Transverse colon (tissue), 4 donors: ENCODE measurements at places on chromosomes 1 and 21. TPM values are rescaled to one million over a fixed set of nuclear protein-coding genes. Genes with fewer than 3 reads are reported as not detected.

- no peak for DNase-seq
- no peaks in the 10 kb centered on the region for H3K36me3 ChIP-seq
- H3K4me1 ChIP-seq, result no peaks in the 10 kb centered on the region
- no peak overlapping the region for H3K27ac ChIP-seq
- no peak overlapping the region for H3K4me3 ChIP-seq
- H3K27me3 ChIP-seq, result no peaks in the 10 kb centered on the region
These were observed 235.0 kb downstream of the PTGER3 start for GRCh38 chr1:70812442-70813109.

TSHB gene
- total RNA-seq, result not detected

CD1C gene
- total RNA-seq, result 2.1 TPM

VWA5B1 gene
- total RNA-seq, result not detected

A3GALT2 gene
- total RNA-seq, result not detected

FCER1A gene
- total RNA-seq, result 1.5 TPM

PDZK1IP1 gene
- 16.5 TPM for total RNA-seq

- no peak for DNase-seq
- H3K4me1 ChIP-seq, result peaks cover 20% of the 10 kb centered on the region
- no peak overlapping the region for H3K27ac ChIP-seq
- H3K27me3 ChIP-seq, result no peaks in the 10 kb centered on the region
- no peak overlapping the region for H3K4me3 ChIP-seq
These were observed 227.2 kb downstream of the SLC45A1 start for GRCh38 chr1:8545078-8545477.

GRCh38 chr1:36203554-36204346 is 20.5 kb upstream of the THRAP3 start:
- H3K36me3 ChIP-seq, result no peaks in the 10 kb centered on the region
- peak; percentile 21 for DNase-seq
- H3K4me1 ChIP-seq, result peaks cover 11% of the 10 kb centered on the region
- peak overlapping the region; percentile 53 for H3K27ac ChIP-seq
- no peaks in the 10 kb centered on the region for H3K27me3 ChIP-seq
- no peak overlapping the region for H3K4me3 ChIP-seq

MXRA8 gene
- total RNA-seq, result 67.7 TPM

DNA sequence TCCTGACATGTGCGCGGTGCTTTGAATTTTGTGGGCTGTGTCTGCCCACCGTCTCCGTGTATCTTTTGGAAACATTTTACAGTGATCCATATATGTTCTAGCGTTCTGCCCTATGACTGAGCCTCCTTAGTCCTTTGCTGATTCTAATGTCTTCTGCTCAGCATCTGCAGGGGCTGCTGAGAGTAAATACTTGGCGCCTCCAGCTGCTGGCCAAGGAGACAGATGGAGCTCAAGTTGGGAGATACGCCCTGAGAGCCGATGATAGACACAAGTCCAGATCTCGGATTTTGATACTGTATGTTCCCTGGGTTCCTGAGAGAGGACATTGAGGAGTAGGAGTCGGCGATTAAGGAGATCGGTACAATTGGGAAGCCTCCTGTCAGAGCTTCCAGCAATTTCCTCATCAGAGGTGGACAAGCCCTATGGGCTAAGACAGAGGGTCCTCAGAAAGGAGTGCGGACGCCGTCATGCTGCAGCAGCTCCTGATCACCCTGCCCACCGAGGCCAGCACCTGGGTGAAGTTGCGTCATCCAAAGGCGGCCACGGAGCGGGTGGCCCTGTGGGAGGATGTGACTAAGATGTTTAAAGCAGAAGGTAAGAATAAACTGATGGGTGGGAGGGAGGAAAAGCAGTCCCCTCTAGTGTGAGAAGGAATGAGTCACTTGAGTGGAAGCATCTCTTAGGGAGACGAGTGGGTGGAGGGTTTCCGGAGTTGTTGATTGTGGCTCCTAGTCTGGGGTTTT is 390 bp downstream of the ZFP69B start:
- H3K4me3 ChIP-seq, result peak overlapping the region; percentile 75
- peak; percentile 33 for DNase-seq
- no peaks in the 10 kb centered on the region for H3K27me3 ChIP-seq
- no peaks in the 10 kb centered on the region for H3K36me3 ChIP-seq
- H3K4me1 ChIP-seq, result peaks cover 4% of the 10 kb centered on the region

DNA sequence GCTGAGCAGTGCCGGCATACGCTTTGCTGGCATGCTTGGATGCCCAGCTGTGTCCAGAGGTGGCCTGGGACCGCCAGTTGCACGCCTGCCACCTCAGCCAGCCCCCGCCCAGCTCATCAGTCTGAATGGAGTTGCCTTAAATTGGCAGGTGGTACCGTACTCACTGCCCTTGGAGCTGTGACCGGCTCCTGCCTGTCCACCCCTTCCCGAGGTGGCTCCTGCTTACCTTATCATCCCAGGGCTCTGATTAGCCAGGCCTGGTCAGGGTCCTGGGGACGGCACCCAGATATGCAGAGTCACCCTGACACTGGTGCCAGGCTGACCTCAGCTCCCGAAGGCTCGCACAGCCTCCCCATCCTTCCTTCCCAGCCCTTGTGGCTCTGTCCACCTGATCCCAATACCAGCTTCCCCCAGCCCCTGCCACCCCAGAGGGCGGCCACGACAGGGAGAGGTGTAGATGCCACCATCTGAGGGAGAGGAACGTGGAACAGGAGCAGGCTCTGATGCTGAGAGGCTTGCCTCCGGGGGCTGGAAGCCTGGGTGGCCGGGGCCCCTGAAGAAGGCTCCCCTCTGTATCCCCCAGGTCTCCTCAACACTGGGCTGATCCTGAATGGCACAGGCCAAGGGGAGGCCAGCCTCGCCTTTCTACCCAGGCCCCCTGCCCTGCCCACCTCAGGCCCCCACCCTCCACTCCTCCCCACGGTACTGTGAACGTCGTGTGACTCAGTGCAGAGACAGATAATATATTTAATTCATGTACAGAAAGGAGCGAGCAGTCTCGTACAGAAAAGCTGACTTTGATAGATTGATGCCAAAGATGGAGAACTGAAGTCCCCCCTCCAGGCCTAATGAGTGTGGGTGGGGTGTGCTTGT is 27.8 kb downstream of the CDK18 start:
- H3K27ac ChIP-seq, result no peak overlapping the region
- no peak overlapping the region for H3K4me3 ChIP-seq
- no peaks in the 10 kb centered on the region for H3K27me3 ChIP-seq
- no peaks in the 10 kb centered on the region for H3K36me3 ChIP-seq
- H3K4me1 ChIP-seq, result peaks cover 11% of the 10 kb centered on the region

DNA sequence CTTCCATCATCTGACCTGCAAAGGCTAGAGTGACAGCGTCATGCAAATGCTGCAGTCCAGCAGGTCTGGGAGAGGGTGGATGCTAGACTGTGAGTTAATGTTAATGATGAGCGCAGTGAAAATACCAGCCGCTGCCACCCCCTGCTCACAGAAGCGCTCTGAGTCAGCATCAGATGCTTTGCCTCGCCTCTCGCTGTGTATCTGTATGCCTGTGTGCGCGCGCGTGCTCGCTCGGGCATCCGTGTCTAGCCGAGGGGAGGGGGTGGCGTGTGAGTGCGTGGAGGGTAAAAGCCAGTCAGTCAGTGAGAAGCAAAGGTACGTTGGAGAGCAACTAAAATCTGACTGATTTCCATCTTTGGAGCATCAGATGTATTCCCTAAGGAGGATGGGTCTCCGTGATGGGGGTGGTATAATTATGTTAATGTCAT is 858.7 kb downstream of the USP25 start:
- H3K4me3 ChIP-seq, result peak overlapping the region; percentile 9
- H3K27ac ChIP-seq, result peak overlapping the region; percentile 54
- peaks cover 6% of the 10 kb centered on the region for H3K4me1 ChIP-seq
- no peaks in the 10 kb centered on the region for H3K36me3 ChIP-seq
- DNase-seq, result peak; percentile 21

DNA sequence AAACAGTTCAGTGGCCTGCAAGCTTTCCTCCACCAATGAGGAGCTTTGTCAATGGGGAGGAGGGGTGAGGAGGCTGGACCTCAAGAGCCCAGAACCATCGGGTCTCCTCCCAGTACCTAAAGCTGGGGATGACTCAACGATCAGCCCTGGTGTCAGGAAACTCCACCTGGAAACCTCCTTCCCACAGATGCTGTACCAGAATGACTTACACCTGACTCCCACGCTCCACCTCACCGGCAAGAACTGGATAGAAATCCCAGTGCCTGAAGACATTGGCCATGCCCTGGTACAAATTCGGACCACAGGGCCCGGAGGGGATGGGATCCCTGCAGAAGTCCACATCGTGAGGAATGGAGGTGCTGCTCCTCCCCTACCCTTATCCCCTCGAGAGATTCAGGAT is 11.4 kb downstream of the TMEM81 start:
- no peak overlapping the region for H3K27ac ChIP-seq
- no peak for DNase-seq
- H3K27me3 ChIP-seq, result no peaks in the 10 kb centered on the region
- H3K4me3 ChIP-seq, result no peak overlapping the region
- no peaks in the 10 kb centered on the region for H3K36me3 ChIP-seq
- H3K4me1 ChIP-seq, result no peaks in the 10 kb centered on the region

MSH4 gene
- not detected for total RNA-seq

- no peaks in the 10 kb centered on the region for H3K4me1 ChIP-seq
- no peak overlapping the region for H3K4me3 ChIP-seq
- H3K27ac ChIP-seq, result no peak overlapping the region
These were observed 32.4 kb downstream of the ATP1A1 start for GRCh38 chr1:116405241-116406135.

- no peak overlapping the region for H3K27ac ChIP-seq
- H3K36me3 ChIP-seq, result no peaks in the 10 kb centered on the region
- no peak for DNase-seq
- no peak overlapping the region for H3K4me3 ChIP-seq
These were observed 132.7 kb downstream of the GPATCH2 start for GRCh38 chr1:217498209-217498608.

GRCh38 chr21:34055615-34056014 is 17.8 kb upstream of the MRPS6 start:
- no peaks in the 10 kb centered on the region for H3K36me3 ChIP-seq
- DNase-seq, result peak; percentile 75
- H3K4me3 ChIP-seq, result no peak overlapping the region
- peaks cover 14% of the 10 kb centered on the region for H3K4me1 ChIP-seq

DNA sequence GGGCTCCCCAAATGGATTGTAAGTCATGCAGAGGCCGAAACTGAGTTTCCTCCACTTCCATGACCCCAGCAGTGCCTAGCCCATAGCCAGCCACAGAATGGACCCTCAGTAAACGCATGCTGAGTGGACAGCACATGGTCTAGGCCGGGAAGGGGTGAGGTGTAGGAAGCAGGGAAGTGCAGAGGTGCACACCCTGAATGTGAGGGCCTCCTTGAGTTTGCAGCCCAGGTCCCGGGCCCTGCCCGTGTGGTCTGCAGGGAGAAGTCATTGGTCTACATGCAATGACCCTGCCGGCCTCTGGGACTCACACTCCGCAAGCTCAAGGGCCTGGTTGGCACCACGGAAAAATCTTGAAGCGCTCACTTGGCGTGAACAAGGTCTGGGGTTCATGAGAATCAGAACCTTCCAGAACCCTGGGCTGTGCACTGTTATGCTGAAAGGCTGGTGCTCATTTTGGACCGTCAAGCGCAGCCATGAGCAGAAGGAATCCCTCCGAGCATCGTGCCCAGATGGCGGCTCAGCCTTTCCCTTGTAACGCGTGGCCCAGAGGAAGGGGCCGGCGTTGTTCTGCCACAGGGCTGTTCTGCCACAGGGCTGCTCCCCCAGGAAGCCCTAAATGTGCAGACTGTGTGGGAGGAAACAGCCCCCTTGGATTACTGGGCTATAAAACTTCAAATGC is 66.4 kb downstream of the PSMG1 start:
- H3K4me3 ChIP-seq, result no peak overlapping the region
- no peak overlapping the region for H3K27ac ChIP-seq
- no peaks in the 10 kb centered on the region for H3K4me1 ChIP-seq
- no peaks in the 10 kb centered on the region for H3K36me3 ChIP-seq
- DNase-seq, result no peak

FAM177B gene
- 13.9 TPM for total RNA-seq

GRCh38 chr21:41431788-41432548 is 5.9 kb downstream of the MX1 start:
- H3K27me3 ChIP-seq, result no peaks in the 10 kb centered on the region
- peak; percentile 61 for DNase-seq
- H3K4me3 ChIP-seq, result no peak overlapping the region

- H3K4me1 ChIP-seq, result no peaks in the 10 kb centered on the region
- no peak overlapping the region for H3K4me3 ChIP-seq
- DNase-seq, result no peak
- H3K27me3 ChIP-seq, result no peaks in the 10 kb centered on the region
- H3K27ac ChIP-seq, result no peak overlapping the region
These were observed 134.7 kb downstream of the LYPLAL1 start for GRCh38 chr1:219308367-219308766.

DNA sequence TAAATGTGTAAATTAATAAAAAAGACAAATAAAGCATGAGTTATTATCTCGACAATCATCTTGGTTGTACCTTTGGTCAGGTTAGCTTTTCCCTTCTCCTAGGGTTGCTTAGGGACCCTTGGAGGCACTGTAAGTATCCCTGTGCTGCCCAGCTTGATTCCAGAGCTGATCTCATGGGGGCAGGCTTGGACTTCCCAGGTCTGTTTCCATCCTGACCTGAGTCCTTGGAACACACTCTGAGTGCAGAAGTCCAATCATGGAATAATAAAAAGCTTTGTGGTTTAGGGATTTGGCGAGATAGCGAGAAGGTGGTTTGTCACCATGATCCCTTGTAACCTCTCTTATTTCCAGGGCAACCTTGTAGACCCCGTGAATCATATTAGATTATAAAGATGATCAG is 18.7 kb upstream of the PAPPA2 start:
- no peak for DNase-seq
- H3K27me3 ChIP-seq, result no peaks in the 10 kb centered on the region
- no peaks in the 10 kb centered on the region for H3K36me3 ChIP-seq

DNA sequence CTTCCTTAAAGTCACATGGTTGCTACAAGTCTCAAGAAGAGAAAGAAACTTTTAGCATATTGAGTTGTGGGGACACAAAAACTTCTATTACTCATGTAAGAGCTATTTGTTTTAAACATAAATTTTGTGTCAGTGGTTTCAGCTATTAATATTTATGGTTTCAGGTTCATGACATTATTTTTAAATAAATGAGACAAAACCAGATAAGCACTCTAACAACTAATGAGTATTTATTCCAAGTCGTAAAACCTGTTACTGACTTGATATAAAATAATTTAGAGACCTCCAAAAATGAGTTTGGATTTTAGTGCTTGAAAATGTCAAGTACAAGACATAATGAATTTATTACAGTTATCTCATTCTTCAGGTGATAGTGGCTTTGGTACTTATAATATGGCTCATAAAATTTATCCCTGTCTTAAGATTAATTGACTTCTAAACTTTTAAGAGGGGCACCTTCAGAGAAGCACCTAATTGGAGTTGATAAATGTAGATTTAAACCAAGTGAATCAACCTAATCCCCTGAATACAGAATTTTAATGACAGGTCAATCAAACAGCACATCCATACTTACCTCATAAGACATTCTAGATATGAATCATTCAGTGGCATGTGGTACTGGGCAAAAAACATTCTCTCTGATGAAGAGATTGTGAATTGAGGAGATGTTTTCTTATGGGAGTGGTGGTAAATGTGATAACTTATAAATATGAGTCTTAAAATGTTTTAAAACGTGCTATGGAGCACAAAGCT is 167.7 kb upstream of the PTGFR start:
- H3K4me3 ChIP-seq, result no peak overlapping the region
- H3K27me3 ChIP-seq, result no peaks in the 10 kb centered on the region
- no peaks in the 10 kb centered on the region for H3K36me3 ChIP-seq
- DNase-seq, result no peak
- H3K27ac ChIP-seq, result no peak overlapping the region
- H3K4me1 ChIP-seq, result no peaks in the 10 kb centered on the region

- H3K4me1 ChIP-seq, result peaks cover 15% of the 10 kb centered on the region
- peak overlapping the region; percentile 94 for H3K27ac ChIP-seq
- peak; percentile 85 for DNase-seq
- H3K36me3 ChIP-seq, result no peaks in the 10 kb centered on the region
- H3K27me3 ChIP-seq, result no peaks in the 10 kb centered on the region
- no peak overlapping the region for H3K4me3 ChIP-seq
These were observed 3.6 kb upstream of the SPSB1 start for GRCh38 chr1:9289090-9289534.

KIAA1614 gene
- total RNA-seq, result 2.3 TPM

GRCh38 chr1:33007190-33008050 is 29.3 kb downstream of the AK2 start:
- peak; percentile 28 for DNase-seq
- no peaks in the 10 kb centered on the region for H3K36me3 ChIP-seq
